Non-pigmented ciliary epithelial cell (primary cell): ENCODE measurements at places on chromosomes 6 and 20.
A peak's percentile ranks its signal among the peaks of the same experiment; 100 is the strongest.

GRCh38 chr6:132085731-132086130, 134.6 kb upstream of the CCN2 start:
- no peak for DNase-seq

GRCh38 chr6:105107207-105107606, 72.6 kb downstream of the POPDC3 start:
- no peak for DNase-seq

GRCh38 chr20:50804437-50805348, 9.8 kb downstream of the BCAS4 start:
- DNase-seq = no peak

DNA sequence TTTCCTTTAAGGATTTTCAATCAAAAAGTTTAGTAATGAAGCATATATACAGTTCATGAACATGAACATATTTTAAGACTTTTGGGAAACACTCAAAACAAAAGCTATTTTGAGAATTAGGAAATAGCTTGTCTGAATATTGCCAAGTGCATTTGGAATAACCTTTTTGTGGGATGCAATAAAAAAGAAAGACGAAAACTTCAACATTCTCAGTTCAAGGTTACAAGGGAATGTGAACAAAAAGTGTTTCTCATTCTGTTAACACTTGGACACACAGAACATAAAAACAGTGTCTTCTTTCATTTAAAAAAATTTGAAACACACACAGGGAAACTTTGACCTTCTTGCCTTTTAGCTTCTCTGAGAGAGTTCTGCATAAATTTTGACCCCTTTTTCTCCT, 72.7 kb upstream of the TCF21 start:
- no peak for DNase-seq

DNA sequence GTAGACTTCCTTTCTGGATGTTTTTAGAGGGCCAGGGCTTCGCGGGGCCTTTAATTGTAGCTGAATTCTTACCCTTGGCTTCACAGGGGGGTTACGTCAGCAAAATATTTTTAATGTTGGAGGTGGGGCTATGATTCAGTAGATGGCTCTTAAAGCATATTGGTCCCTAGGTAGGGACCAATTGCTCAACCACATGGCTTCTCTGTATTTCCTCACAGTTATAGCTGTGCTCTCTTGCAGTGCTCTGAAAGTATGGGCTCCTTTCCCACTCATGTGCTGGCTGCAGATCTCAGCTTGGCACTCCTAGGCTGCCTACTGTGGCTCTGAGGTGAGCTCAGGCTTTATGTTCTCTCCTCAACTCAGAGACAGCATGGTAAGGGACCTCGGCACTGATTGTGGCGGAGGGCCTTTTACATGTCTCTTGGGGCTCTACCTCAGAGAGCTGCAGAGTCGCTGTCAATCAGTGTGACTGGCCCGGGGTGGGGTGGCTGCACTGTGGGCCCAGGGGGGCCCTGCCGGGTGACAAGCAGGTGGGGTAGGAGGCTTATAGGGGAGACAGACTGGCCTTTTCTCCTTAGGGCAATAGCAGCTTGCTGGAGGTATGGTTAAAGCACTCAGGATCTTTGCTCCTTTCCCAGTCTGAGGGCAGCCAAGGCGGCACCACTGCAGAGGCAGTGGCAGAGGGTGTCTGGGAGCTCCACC, 318.0 kb downstream of the DOK5 start:
- no peak for DNase-seq

- no peak for DNase-seq
These were observed 7.0 kb upstream of the RIMS4 start for GRCh38 chr20:44817143-44817910.

DNA sequence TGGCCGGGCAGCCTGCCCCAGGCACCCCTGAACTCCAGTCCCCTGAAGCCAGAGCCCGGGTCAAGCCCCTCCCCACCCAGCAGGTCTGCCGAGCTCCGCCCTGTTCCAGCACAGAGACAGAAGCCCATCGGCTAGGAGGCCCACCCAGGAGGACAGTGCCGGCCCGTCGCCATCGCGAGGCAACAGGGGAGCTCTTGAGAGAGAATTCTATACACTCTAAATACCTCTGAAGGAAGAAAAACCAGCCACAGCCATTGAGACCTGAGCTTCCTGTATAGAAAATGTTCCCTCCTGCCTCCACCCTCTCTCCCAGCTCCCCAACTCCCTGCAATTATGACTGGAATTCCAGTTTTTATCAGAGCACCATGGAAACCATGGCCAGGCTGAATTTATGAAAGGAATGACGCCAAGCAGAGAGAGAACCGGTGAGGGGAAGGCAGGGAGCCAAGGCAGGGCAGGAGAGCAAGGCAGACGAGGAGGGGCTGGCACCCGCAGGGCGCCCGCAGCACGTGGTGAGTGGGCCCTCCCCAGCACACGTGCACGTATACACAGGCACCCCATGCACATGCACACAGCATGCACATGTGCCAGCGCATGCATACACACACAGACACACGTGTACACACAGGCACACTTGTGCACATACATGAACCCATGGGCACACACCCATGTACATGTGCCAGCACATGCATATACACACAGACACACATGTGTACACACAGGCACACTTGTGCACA, 27.6 kb upstream of the MRGBP start:
- DNase-seq = peak; percentile 24

DNA sequence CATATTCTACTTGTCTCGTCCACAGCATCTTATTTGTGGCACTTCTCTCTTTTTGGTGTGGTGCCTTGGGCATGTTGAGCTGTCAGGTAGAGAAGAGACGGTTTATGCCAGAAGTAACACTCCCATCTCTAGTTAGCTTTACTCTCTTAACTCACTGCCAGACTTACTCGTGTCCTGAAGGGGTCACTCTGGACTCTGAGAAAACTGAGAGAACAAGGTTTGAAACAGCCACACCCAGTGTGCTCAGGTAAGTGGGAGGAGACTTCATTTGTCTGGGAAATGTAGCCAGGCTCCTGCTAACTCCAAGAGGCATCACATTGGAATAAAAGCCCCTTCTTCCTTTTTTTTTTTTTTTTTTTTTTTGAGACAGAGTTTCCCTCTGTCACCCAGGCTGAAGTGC, 360.8 kb downstream of the QKI start:
- DNase-seq = no peak

- peak; percentile 73 for DNase-seq
These were observed 63.2 kb downstream of the PYGB start for GRCh38 chr20:25310921-25311728.

- DNase-seq = no peak
These were observed 47.1 kb downstream of the ELMO2 start for GRCh38 chr20:46359233-46359751.

GRCh38 chr20:57241363-57241991, 25.0 kb downstream of the BMP7 start:
- no peak for DNase-seq

- no peak for DNase-seq
These were observed 84.5 kb upstream of the PRND start for GRCh38 chr20:4637081-4637797.

DNA sequence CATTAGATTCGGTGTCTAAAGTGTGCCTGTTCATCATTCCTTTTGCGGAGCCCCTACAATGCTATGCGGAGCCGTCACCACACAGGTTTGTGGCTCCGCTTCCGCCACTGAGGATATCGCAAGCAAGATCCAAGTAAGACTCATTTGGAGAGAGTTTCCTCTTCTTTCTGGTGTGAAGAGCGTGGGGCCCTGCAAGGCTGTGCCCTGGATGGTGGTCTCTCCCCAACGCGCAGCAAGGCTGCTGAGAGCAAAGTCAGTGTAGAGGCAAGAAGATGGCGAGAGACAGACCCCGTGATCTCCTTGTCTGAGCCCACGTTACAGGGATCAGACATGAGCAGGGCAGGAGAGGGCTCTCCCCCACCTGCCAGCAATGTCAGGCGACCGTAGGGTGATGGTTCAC, 96.3 kb upstream of the AFDN start:
- no peak for DNase-seq

- DNase-seq = no peak
These were observed 246.2 kb upstream of the NRSN1 start for GRCh38 chr6:23879816-23880215.

DNA sequence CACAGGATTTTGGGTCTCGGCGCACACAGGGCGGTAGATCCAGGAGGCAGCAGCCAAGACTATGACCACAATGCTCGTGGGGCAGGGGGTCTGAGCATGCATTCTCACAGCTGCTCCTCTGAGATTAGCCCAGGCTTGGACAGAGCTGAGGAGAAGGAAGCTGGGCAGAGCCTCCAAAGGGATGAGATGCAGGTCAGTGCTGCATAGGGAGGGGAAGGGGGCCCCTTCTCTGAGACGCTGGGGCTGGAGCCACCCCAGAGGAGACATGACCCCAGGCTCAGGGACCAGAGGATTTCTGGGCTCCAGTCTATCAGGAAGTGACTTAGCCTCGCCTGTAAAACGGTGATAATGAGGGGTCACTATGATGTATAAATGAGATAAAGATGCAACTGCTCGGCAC, 93.9 kb downstream of the BFSP1 start:
- no peak for DNase-seq

GRCh38 chr20:40283689-40284088, 405.3 kb downstream of the MAFB start:
- DNase-seq = no peak

GRCh38 chr6:90277302-90278011, 19.2 kb downstream of the BACH2 start:
- DNase-seq = no peak

DNA sequence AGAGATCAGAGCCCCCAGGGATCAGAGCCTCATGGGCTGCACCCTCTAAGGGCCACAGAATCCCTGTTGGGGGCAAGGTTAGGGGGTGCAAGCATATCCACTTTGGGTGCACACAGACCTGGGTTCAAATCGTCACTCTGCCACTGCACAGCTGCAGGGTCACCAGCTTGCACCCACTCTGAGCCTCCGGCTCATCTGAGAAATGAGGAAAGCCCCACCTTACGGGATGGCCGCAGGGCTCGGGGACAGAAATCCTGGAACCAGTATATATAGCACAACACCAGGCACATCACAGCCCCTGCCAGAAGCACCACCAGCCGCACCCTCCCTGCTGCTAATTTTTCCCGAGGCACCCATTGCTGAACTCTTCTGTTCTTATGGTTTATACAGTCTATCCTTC, 169.6 kb downstream of the NFATC2 start:
- no peak for DNase-seq

- DNase-seq = no peak
These were observed 22.2 kb downstream of the KHDC1L start for GRCh38 chr6:73203098-73203497.

- DNase-seq = no peak
These were observed 30.6 kb downstream of the TFEB start for GRCh38 chr6:41704656-41705310.

DNA sequence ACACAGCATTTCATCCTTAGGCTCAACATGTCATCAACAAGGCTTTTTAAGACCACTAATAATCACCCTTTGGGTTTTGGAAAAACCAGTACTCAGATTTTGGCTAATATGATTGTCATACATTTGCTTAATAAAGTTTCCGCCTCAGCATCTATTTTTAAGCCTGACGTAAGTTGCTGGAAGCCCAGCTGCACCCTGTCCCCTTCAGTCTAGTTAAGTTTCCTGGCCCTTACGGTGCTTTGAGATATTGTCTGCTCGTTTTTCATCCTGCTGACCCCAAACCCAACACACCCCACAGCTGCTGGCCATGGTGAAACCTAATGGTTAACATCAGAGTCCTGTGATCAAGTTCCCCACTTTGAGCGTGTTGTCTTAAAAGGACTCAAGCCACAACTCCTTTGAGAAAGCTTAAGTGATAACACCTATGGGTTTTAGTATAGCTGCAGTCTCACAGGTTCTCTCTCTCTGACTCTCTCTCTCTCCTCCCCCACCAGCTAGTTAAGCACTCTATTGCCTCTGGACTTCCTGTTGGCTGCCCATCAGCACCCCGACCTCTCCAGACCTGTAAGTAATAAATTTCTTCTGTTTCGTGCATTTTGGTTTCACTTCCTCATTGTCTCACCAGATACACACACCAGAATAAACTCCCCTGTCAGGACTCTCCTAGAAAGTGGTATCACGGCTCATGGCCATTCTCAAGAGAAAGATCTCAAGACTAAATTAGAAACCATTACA, 802.0 kb downstream of the C6orf118 start:
- DNase-seq = no peak

GRCh38 chr20:62953839-62954703, 1.6 kb downstream of the SLC17A9 start:
- no peak for DNase-seq

DNA sequence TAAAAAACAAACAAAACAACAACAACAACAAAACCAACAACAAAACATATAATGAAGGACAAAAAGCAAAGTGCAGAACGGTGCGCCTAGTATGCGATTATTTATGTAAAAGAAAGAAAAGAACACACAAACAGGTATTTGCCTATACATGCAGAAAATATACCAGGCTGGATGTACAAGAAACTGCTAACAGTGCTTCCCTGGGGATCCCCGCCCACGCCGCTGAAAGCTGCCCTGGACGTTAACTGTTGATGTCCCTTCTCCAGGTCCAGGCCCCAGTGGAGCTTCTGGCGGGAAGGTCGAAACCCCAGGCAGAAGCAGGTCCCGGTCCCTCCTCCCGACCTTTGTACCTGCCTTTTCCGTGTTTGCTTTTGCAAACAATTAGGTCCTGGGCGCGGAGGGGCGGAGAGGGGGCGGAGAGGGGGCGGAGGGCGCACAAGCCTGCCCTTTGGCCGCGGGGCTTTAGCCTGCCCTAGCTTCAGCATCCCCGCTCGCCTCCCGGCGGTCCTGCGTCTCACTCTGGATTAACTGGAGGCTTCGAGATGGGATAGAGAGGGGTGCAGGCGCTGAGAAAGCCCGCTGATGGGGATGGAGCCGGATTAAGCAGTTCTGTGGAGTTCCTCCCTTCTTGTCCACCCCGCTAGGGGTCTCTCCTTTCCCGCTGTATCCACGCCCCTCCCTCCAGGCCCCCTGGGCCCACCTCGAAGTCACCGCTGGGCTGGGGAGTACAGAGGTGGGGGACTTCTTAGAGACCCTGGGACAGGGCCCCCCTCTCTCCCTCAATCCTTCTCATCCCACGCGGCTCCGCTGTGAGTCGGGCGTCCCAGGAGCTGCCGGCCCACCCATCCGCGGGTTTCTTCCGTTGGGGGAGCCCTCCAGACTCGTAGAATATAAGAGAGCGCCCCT, 8.2 kb upstream of the AHCY start:
- no peak for DNase-seq

DNA sequence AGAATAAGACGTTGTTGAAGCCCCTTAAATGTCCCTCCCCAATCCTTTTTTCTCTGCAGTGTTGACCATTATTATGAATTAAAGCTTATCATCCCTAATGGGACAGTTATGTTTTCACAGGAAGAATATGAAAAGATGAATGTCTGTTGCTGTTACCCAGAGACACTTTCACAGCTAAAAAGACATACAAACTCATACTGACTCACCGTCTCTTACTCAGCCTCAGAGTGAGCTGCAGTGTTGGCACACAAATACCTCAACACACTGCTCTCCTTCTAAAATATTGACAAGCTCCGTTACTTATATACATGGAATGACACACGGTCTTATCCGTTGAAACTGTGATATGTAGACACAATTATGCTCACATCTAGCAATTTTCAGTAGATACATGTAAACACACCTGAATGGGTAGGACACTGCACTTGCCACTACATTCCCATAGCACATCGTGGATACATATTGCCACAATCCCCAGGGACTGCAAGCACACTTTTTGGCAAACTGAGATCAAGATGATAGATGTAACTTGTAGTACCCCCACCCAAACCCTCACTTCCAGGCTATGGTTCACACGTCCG, 9.6 kb upstream of the SAPCD1 start:
- peak; percentile 67 for DNase-seq
